Aortic smooth muscle cell (primary cell): ENCODE measurements at places on chromosomes 7 and 10. TPM values are rescaled to one million over a fixed set of nuclear protein-coding genes. Genes with fewer than 3 reads are reported as not detected.

Gene SFRP4
- 13.7 and 35.0 TPM in 2 replicates for total RNA-seq

Gene FBXO24
- 0.40 and 0.56 TPM in 2 replicates for total RNA-seq

Gene KLHL7
- total RNA-seq, result 21.4 and 29.2 TPM in 2 replicates

Gene C7orf33
- not detected in 2 replicates for total RNA-seq

Gene MMD2
- total RNA-seq, result not detected in 2 replicates

Gene ZNF804B
- total RNA-seq, result not detected in 2 replicates

Gene KNDC1
- total RNA-seq, result 0.12 and 0.26 TPM in 2 replicates

Gene NEURL1
- total RNA-seq, result under 0.01 TPM in 2 replicates

Gene COL17A1
- 1.3 and 1.4 TPM in 2 replicates for total RNA-seq

Gene LRIT1
- not detected in 2 replicates for total RNA-seq

Gene OR2A42
- 0.06 TPM in 1 of 2 replicates, not detected in the other for total RNA-seq

Gene TMEM139
- total RNA-seq, result not detected in 2 replicates

Gene CALCR
- total RNA-seq, result not detected in 2 replicates

Gene NME8
- total RNA-seq, result not detected in 2 replicates

Gene PRF1
- total RNA-seq, result not detected in 2 replicates
